ENCODE measurements at places on chromosomes 11 and 22.

DNA sequence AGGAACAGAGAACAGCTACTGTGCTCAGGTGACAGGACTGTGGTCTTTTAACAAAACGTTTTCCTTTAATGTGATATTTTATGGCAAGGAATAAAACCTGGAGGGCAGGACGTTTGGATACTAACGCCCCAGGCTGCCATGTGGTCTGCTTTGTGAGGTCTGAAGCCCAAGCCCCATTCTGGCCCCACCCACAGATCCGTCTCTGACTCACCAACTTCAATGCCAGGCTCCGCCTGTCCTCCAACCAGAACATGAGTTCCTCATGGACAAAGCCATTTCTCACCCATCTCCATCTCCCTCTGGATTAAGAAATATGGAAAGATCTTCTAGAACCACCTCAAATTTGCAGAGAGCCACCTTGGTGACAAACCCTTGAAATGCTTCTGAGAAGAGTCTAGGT lies 148.8 kb downstream of the CRYBB2 start:
- DNase-seq = no peak

GRCh38 chr11:8577791-8578581 lies 16.0 kb downstream of the STK33 start:
- DNase-seq = no peak

- DNase-seq = no peak
These were observed 22.8 kb downstream of the LARGE1 start for GRCh38 chr22:33897448-33897835.

DNA sequence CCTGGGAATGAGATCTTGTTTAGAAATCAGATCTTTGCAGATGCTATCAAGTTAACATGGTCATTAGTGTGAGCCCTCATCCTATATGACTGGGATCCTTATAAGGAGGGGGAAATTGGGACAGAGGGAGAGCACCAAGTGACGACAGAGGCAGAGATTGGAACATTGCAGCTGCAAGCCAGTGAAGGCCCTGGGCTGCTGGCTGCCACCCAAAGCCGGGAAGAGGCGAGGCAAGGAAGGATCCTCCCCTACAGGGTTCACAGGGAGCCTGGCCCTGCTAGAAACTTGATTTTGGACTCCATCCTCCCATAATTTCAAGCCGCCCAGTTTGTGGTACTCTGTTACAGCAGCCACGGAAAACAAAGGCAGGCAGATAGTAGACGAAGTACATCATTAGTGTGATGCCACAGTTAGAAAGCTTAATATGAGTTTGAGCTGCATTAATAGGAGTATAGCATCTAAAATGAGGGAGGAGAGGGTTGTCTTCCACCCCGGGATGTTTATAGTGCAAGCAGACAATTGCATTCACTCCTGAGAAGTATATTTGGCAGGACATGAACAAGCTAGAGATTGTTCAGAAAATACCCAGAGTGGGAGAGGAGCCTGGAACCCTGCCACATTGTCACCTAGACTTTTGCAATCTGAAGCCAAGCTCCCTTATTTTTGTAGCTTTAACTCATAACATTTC lies 56.8 kb upstream of the CLMP start:
- DNase-seq = no peak

DNA sequence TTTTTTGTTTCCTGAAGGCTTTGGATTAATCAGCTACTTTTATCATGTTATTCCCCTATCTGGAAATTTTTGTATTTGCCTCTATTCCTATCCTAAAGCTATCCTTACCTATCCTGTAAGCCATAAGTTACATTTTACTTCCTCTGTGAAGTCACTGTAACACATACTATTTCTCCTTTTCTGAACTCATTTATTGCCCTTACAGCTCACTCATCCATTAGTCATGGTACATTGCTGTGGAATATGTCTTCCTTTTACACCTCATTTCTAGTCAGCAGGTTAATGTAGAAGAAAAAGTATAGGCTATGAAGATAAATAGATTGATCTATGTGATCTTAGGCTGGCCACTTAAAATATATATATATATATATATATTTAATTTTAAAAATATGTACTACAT lies 28.0 kb downstream of the SWAP70 start:
- no peak for DNase-seq
